Natural killer cell treated with Interleukin-12 subunit alpha and Interleukin-12 subunit beta and Interleukin-15 and Interleukin-18, amount 100 ng/mL, for 72 hours (primary cell): ENCODE measurements at places on chromosomes 7 and 10. TPM values are rescaled to one million over a fixed set of nuclear protein-coding genes. Genes with fewer than 3 reads are reported as not detected.

Gene SH2B2
- 2.4 TPM for total RNA-seq

- H3K27me3 ChIP-seq = peaks cover 11% of the 10 kb centered on the region
- H3K4me3 ChIP-seq = no peak overlapping the region
- DNase-seq = no peak
- no peak overlapping the region for H3K27ac ChIP-seq
Measured at GRCh38 chr7:151948039-151948438, 8.2 kb upstream of the GALNTL5 start.

DNA sequence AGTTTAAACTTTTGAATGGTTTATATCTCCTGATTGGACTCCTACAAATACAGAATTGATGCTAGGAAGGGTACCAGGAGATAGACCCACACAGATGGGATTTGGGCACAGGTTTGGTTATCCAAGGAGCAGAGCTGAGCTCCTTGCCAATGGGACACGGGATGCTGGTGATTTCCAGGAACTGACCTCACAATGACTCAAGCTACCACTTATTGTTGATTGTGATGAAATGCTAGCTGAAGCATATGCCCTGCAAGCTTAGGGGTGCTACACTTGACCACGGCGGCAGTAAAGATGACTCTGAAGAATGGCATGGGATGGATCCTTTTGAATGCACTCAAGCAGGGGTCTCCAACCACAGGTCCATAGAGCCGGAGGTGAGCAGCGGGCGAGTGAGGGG lies 45.5 kb upstream of the VKORC1L1 start:
- DNase-seq = no peak
- H3K27ac ChIP-seq = no peak overlapping the region
- H3K4me1 ChIP-seq = no peaks in the 10 kb centered on the region
- H3K36me3 ChIP-seq = no peaks in the 10 kb centered on the region

DNA sequence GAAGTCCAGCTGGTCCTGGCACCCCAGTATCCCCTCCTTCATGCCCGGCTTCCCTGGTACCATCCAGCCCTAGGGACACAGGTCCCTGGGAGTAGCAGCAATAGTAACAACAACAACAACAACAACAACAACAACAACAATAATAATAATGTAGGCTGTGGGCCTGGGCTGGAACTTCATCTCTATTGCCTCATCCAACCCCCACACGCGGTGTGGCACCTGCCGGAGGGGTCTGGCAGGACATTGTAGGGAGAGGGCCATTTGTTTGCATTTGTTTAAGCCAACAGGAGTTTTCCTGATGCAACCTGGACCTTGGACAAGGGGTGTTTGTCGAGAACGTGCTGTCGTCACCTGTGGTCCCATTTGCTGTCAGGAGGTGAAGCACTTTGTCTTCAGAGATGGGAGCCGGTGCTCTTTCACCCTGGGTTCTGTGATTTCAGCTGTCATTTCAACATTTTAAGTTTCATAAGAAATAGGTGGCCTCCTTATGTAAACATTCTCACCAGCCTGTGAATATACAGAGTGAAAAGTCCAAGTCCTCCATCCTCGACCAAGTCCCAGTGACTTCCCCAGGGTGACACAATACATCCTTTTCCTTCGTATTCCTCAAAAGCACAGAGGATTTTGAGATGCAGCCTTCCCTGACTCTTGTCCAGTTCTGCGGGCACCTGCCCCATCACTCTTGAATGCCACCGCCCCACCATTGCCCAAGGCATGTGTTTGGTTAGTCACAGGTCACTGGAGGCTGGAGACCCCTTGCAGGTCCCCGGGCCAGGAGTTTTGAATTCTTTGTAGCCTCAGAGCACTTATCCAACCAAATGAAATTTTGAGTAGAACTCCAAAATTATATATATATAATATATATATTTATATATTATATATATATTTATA lies 9.2 kb downstream of the LHPP start:
- H3K4me1 ChIP-seq = peaks cover 4% of the 10 kb centered on the region
- no peak overlapping the region for H3K4me3 ChIP-seq
- no peak for DNase-seq
